ENCODE measurements at places on chromosomes 2 and 18.

DNA sequence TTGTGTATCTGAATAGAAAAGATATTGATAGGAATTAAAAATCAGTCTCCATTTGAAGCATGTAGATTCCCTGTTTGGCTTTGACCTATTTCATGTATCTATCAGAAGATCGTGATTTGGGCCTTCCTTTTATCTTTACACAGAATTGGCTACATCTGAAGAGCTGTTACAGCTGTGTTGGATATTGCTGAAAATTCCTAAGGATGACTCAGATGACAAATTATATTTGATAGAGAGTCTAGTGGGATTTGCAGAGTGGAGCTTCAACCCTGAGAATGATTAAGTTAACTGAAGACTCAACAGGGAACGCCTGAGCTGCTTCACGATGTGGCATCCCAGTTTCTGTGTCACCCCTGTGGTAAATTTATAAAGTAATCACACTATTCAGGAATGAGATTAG, 4.9 kb upstream of the COL3A1 start:
- peak; percentile 12 for DNase-seq

DNA sequence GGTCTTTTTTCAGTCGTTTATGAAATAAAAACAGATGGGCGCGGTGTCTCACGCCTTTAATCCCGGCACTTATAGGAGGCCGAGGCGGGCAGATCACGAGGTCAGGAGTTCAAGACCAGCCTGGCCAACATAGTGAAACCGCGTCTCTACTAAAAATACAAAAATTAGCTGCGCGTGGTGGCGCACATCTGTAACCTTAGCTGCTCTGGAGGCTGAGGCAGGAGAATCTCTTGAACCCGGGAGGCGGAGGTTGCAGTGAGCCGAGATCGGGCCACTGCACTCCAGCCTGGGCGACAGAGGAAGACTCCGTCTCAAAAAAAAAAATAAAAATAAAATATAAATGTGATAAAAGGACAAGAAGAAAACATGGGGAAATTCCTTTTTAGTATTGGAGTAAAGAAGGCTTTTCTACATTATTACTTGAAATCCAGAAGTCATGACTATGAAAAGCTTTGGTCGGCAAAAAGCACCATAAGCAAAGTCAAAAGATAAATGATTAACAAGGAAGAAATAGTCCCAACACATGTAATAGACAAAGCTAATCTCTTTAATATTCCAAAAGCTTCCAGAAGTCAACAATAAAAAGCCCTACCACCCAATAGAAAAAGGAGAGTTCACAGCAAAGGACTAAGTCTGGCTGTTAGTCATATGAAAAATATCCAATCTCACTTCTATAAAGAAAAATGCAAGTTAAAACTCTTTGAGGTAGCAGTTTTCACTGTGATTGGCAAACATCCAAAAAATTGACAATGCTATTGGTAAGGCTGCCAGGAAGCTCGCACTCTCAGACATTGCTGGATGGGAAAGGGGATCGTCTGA, 1.4 kb upstream of the FAM168B start:
- DNase-seq = peak; percentile 12

DNA sequence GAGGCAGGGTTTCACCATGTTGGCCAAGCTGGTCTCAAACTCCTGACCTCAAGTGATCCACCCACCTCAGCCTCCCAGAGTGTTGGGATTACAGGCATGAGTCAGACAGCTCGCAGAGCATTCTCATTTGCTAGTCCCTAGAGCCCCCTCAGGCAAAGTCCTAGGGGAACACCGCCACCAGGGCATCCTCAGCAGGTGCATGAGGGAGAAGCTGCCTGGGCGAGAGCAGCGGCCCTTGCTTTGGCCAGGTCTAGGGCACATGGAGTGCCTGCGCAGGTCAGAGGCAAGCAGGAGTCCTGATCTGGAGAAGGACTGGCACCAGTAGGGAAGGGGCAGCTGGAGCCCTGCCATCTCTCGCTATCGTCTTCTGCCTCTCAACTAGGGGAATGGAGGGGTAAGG, 32.4 kb downstream of the NGEF start:
- DNase-seq = no peak

GRCh38 chr2:230908595-230909191, 16.3 kb downstream of the GPR55 start:
- peak; percentile 84 for DNase-seq

DNA sequence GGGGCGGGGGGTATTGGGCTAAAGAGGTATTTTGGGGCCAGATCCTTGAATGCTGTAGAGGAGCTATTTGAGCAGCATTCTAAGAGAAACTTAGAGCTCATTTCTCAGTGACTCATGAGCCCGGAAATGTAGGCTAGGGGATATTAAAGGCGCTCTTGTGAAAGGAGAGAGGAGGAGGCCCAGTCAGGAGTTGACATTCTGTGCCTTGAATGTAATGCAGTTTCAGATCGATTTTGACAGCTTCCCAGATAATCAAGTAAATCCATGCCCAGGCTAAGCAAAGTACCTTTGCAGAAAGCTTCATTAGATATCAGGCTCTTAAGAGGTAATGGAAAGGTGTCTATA, 1.5 kb downstream of the CAB39 start:
- peak; percentile 84 for DNase-seq

DNA sequence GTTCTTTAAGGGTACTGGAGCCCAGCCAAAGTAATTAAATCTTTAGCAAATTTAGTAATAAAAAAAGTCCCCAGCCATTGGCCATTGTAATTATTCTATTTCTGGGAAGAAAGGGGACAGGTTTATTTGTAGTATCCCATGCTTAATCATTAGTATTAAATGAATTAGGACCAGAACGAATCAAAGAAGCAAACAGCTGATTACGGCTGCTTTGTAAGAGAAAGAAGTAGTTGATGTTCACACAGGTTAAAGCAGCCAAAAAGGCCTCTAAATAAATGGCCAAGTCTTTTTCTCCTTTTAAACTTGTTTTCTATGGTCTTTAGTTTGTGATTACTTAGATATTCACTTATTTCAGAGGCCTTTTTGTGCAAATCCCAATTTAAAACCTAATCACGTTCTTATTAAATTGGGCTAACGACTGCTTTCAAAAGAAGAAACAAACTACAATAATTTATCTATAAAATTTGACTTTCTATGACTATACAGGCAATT, 48.6 kb upstream of the DNAH7 start:
- DNase-seq = no peak

DNA sequence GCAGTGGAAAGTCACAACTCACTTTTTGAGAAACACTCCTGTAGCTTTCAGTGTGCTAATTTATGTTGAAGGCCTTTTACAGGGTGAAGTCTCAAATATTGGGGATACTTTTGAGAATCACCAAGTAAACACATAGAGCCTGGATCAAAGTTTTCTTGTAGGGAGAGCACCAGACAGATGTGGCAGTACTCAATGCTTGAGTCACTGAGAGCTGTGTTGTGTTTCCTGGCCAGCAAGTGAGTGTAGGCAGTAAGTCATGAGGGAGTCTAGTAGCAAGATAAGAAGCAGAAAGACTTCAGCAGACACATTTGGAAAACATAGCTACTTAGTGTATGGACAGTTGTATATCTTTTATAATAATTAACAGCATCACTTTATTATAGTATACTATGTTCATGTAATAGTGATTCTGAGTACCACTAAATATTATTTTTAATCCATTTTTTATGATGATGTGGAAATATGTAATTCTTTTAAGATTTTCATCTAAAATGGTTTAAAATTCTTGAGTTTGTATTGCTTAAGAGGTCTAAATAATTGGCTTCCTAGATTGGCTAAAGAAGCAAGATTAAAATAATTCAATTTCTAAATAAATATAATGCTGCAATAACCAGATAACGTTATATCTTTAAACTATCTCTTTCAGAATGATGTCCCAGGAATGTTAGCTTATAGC, 12.8 kb downstream of the PSMD1 start:
- DNase-seq = no peak

GRCh38 chr2:171387052-171387451, 46.7 kb downstream of the METTL8 start:
- DNase-seq = no peak

- DNase-seq = peak; percentile 50
Measured at GRCh38 chr2:229340086-229340760, 69.1 kb upstream of the PID1 start.

GRCh38 chr2:212692466-212692865, 153.9 kb upstream of the ERBB4 start:
- DNase-seq = no peak

- no peak for DNase-seq
Measured at GRCh38 chr2:28193630-28194403, 198.8 kb upstream of the FOSL2 start.

DNA sequence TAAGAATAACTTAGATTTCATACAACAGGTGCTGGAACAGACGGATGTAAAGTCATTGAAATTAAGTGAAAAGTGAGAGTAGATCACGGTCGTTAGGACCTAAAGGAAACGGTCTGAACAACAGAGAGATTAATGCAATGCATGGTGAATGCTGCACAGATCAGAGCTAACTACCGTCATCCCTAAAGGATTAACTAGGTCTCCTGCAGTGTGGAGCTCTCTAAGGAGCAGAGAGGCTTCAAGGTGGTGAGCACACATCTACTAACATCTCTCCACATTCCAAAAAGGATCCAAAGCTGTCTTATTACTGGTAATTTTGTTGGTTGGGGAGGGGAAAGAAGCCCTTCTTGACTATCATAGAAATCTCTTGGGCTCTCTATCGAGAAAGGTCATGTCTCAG, 75.3 kb downstream of the CABYR start:
- no peak for DNase-seq

DNA sequence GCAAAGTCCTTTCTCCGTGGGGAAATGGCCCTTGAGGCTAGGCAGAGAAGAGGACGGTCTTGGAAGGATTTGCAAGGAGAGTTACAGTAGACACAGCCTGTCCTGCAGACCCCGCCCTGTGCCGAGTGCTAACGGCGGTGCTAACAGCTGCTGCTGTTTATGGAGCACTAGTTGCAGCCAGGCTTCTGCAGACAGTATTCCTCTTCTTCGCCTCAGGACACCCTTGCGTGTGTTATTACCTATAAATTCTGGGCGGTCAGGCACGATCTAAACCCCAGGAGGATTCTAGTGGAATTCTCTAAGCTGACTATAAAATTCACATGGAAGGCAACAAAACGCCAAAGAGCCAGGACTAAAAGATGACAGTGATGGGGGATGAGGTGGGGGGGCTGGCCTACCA, 139.8 kb downstream of the GLI2 start:
- no peak for DNase-seq

DNA sequence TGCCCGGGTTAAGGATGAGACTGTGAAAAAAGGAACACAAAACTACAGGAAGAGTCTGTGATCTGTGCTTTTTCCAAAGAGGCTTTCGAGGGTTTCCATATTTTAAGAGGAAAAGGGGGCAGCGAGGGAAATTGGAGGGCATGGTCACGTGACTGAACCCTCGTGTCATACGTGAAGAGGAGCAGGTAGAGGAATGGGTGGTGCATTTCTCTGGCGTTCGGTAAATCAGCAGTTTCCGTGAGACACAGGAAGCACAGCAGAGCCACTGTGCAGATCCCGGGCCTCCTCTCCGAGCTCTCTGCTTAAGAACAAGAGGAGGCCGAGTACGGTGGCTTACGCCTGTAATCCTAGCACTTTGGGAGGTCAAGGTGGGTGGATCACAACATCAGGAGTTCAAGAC, 219.7 kb downstream of the NDUFA10 start:
- DNase-seq = no peak

- DNase-seq = no peak
Measured at GRCh38 chr2:27216416-27217137, 592 bp upstream of the CAD start.

DNA sequence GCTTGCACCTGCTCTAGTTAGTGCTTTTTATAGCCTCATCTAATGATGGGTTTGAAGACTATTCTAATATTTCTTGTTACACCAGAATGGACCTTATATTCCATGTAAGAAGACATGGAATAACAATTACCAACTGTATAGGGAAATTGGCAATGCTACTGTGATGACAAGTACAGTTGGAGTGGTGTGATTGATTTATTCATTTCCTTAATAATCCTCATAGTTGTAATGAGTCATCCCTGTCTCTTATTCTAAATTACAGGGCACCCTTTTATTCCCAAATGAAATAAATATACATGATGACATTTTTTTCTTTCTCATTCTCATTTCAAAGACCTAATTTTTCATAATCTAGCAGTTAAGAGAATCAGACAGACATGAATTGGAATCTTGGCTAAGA, 18.3 kb upstream of the TLK1 start:
- no peak for DNase-seq

- no peak for DNase-seq
Measured at GRCh38 chr2:38409156-38410102, 32.4 kb upstream of the ATL2 start.

DNA sequence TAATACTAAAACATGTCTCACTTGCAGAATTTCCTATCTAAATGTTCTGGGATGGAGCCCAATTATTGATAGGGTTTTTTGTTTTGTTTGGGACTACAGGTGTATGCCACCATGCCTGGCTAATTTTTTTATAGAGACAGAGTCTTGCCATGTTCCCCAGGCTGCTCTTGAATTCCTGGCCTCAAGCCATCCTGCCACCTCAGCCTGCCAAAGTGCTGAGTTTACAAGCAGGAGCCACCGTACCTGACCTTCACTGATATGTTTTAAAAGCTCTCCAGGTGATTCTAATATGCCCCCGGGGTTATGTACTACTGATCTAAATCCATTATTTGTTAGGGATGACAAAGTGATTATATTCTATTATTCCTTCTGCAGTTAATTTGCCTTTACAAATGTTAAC, 2.2 kb downstream of the ELAC1 start:
- no peak for DNase-seq

DNA sequence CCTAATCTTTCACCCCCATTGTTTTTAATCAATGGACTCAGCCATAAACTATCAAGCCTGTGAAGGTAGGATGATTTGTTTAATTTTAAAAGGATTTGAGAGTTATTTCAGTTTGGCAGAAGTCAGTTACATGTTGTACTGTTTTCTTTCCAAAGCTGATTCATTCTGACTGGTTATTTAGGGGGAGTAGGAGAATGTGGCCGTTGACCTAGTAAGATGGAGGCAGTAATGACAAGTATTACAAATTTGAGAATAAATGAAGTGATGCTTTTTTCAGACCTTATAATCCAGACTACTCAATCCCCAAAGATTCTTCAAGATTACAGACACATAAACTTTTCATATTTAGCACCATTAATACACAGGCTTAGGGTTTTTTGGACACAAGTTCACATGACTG, 4.3 kb downstream of the EPHA4 start:
- no peak for DNase-seq

GRCh38 chr2:208671284-208671683, 264.7 kb downstream of the PTH2R start:
- no peak for DNase-seq

DNA sequence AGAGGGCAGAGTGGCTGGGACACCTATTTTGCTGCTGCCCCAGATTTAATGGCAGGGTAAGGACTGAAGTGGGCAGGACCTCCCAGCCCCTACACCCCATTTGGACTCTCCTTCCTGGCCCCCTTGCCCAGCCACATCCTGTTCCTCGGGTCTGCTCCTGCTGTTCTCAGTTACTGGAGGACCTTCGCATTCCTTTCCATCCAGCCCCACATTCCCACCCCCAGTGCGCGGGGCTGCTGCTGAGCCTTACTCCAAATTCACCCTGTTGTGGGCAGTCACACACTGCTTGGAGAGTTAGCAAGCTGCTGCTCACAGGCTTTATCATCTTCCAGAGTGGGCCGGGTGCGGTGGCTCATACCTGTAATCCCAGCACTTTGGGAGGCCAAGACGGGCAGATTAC, 75.2 kb upstream of the SLC14A2 start:
- no peak for DNase-seq

GRCh38 chr2:218962859-218963492, 3.5 kb downstream of the CDK5R2 start:
- DNase-seq = peak; percentile 78

GRCh38 chr2:88187038-88187676, 17.0 kb downstream of the THNSL2 start:
- peak; percentile 56 for DNase-seq

GRCh38 chr2:37402636-37403035, 58.2 kb downstream of the QPCT start:
- DNase-seq = no peak

- no peak for DNase-seq
Measured at GRCh38 chr2:207240649-207241048, 74.9 kb upstream of the KLF7 start.
